ENCODE measurements at places on chromosomes 4 and X.

- DNase-seq, result no peak
Observed at GRCh38 chr4:89954906-89955695, 60.4 kb downstream of the MMRN1 start.

- no peak for DNase-seq
Observed at GRCh38 chr4:158778156-158778711, 9.4 kb downstream of the FNIP2 start.

DNA sequence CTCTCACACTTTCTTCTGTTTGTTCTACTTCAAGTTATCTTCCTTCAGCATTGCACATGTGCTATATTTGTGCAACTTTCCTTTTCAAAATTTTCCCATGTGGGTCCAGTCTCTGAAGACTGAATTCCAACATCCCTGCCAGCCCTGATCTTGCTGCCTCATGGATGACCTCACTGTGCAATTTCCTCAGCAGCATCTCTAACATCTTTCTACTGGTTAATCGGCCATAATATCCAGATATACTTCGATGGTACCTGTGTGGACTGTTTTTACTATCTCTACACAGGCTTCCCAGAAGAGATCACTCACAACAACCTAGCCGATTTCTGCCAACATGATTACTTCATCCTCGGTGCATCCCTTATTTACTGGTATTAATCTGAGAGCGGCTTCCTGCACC lies 41.5 kb downstream of the GPM6A start:
- DNase-seq, result no peak

- DNase-seq, result no peak
Observed at GRCh38 chr4:67883902-67884301, at the start of gene TMPRSS11D. TSS of gene TMPRSS11D (minus strand) at chr4:67884002. CDS start at chr4:67883933, 69 bp downstream.

GRCh38 chr4:121375262-121375661 lies 5.6 kb downstream of the QRFPR start:
- no peak for DNase-seq

DNA sequence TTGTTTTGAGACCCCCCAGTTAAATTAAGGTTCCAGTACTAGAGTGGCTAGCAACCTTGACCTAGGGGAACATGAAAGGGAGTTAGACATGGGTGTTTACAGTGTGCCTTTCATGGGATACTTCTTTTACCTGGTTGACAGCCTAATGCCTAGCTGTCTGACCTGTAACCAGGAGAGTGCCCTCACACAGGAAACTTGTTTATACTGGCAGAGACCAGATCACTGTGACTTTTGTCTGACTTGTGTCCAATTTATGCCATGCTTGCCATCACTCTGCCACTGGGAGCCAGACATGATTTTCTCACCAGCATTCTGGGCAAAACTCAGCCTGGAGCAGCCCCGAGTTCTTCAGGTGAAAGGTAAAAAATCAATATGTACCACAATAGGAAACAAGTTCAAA lies 305.9 kb downstream of the CHIC1 start:
- no peak for DNase-seq

DNA sequence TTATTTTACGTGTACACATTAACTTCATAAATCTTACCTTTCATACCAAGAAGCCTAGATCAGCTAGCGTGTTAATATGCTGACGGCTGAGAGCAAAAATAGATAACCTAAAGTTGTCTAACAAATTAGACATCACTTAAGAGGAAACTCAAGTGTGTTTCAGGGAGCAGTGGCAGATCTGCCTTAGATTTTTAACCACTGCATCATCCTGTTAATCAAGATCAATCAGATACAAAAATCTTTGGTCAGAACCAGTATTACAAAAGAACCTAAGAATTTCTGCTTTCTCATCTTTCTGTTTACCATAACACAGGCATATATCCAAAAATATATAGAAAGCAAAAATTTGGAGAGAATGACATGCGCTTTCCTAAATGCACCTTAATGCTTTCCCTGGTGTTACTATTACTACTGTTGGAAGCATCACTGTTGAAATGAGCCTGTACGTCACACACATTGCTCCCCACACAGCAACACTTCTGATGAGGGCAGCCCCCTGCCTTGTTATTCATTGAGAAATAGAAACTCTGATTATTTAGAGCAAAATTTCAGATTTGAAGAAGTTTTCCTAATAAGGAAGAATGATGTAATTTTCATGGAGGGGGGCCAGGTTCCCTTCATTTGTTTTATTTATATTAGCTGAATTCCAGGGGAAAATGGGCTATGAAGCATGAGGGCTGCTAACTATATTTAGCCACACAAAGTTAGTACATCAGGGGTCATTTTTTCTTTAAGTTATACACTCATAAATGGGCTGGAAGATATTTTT lies 152.3 kb downstream of the CBR4 start:
- no peak for DNase-seq

DNA sequence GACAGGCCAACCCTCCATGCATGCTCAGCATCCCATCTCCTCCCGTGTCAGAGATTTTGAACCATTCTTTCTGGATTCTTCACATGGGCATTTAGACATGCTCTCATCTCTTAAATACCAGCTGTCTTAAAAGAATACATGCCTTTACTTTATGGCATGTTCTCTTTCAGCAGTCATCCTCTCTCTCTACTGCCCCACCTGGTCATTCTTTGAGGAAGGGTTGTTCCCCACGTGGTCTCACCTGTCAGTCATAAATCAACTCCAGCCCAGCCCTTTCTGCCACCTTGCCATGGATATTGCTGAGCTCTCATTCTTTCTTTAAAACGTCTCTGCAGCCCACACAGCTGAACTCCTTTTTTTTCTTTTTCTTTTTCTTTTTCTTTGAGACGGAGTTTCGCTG lies 111.3 kb downstream of the ARHGAP10 start:
- DNase-seq, result no peak

DNA sequence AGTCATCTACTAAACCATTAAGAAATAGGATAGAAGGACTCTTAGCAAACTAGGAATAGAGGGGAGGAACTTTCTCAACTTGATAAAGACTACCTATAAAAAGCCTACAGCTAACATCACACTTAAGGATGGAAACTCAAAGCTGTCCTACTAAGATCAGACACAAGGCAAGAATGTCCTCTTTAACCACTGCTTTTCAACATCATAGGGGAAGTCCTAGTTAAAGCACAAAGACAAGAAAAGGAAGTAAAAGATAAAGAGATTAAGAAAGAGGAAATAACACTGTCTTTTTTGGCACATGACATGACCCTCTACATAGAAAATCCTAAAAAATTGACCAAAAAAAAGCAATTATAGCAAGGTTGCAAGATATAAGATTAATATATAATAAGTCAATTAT lies 136.6 kb downstream of the FBXW7 start:
- DNase-seq, result no peak

- no peak for DNase-seq
Observed at GRCh38 chrX:107978707-107979307, 3.4 kb downstream of the TEX13B start.
